Ureter (tissue), 1 donor: ENCODE measurements at places on chromosomes 3 and 15. TPM values are rescaled to one million over a fixed set of nuclear protein-coding genes. Genes with fewer than 3 reads are reported as not detected.

Gene CAV3
- not detected for total RNA-seq

Gene NISCH
- 140 TPM for total RNA-seq

Gene SLC38A3
- 0.34 TPM for total RNA-seq

Gene SLC28A2
- total RNA-seq: not detected

Gene RTP4
- total RNA-seq: 10.6 TPM

Gene IL17RC
- 34.0 TPM for total RNA-seq

Gene CIDEC
- 1.1 TPM for total RNA-seq

- DNase-seq: no peak
These were observed 2.5 kb upstream of the FANCD2 start for GRCh38 chr3:10023587-10024310.

DNA sequence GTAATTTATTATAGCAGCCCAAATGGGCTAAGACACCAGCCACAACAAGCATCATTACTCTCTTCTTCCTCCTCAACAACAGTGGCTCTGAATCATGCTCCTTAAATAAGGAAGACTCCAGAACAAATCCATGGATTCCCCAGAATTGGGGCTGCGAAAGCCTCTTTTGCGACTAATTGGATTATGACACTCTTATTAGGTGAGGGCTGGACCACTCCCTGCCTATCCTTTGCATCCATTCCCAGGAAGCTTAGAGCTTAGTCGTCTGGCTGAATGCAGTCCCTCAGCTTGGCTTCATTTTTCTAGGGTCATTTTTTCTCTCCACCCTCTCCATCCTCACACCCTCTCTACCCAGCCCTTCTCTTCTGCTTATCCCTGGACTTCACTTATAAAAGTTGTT, 227.7 kb downstream of the ZNF621 start:
- no peak for DNase-seq

- no peak for DNase-seq
These were observed 189.8 kb downstream of the NTRK3 start for GRCh38 chr15:88066636-88067330.

- DNase-seq: no peak
These were observed 53.0 kb downstream of the PCSK6 start for GRCh38 chr15:101436526-101436925.

DNA sequence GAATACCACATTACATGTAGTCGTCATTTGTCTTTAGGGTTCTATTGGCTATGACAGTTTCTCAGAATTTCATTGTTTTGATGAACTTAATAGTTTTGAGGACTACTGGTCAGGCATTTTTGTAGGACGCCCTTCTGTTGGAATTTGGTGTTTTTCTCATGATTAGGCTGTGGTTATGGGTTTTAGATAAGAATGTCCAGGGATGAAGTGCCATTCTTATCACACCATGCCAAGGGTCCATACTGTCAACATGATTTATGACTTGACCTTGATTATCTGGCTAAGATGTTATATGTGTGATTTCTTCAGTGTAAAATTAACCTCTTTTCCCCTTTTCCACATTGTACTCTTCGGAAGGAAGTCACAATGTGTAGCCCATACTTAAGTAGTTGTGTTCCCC, 135.3 kb downstream of the DIPK2A start:
- DNase-seq: no peak

DNA sequence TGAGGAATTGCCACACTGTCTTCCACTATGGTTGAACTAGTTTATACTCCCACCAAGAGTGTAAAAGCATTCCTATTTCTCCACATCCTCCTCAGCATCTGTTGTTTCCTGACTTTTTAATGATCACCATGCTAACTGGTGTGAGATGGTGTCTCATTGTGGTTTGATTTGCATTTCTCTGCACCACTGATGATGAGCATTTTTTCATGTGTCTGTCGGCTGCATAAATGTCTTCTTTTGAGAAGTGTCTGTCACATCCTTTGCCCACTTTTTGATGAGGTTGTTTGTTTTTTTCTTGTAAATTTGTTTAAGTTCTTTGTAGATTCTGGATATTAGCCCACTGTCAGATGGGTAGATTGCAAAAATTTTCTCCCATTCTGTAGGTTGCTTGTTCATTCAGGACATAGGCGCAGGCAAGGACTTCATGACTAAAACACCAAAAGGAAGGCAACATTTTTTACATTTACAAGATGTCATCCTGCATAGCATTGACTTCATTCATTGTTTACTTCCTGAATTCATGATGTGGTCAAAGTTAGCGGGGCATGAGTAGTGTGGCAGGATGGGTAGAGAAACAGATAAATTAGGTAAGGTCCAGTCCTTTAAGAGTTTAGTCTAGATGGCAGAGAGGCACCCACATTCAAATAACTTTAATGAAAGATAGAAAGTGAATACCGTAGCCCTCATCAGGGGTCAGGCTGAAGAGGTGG, 45.1 kb upstream of the LPP start:
- DNase-seq: no peak

- no peak for DNase-seq
These were observed 247.5 kb downstream of the NR1D2 start for GRCh38 chr3:24192469-24193056.

GRCh38 chr15:80744415-80744814, 34.8 kb upstream of the CEMIP start:
- no peak for DNase-seq

DNA sequence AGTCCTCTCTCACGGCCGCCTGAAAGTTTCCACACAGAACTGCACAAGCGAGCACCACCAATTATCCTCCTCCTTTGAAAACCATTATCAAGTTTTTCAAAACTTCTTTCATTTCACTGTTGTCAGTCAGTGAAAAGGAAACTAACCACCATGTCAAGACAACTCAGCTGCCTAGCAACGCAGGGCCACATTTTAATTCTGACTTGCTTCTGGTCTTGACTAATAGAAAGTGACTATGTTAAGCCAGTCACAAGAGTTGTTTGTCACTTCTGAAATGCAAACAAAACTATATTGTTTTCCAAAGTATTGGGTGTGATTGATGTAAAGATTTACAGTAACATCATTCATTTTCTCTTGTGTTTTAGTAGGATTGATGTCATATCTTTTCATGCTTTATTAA, 612.8 kb upstream of the AGTR1 start:
- DNase-seq: no peak

- DNase-seq: no peak
These were observed 128.5 kb downstream of the MYRIP start for GRCh38 chr3:39937874-39938273.

DNA sequence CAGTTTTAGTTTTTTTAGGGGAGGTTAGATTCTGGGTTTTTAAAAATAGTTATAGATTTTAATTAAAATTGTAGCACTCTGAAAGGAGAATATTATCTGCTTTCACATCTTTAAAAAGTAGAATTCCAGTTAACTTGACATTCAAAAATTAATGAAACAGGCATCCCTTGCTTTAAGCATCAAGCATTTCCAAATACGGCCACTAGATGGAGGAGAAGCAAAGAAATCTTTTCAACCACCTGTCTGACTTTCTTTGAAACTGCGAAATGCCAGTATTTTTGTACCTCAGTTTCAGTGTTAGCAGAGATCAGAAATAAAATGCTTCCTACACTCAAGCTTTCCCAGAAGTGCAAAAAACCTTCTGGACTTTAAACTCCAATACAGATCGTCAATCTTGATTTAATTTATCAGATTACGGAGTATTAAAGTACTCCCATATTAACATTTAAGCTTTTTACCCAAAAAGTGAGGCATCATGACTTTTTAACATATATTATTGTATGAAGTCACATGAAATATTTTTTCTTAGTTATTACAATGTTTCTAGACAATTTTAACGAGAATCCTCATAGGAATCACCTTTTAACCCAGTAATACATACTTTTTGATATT, 153.3 kb downstream of the P3H2 start:
- no peak for DNase-seq

DNA sequence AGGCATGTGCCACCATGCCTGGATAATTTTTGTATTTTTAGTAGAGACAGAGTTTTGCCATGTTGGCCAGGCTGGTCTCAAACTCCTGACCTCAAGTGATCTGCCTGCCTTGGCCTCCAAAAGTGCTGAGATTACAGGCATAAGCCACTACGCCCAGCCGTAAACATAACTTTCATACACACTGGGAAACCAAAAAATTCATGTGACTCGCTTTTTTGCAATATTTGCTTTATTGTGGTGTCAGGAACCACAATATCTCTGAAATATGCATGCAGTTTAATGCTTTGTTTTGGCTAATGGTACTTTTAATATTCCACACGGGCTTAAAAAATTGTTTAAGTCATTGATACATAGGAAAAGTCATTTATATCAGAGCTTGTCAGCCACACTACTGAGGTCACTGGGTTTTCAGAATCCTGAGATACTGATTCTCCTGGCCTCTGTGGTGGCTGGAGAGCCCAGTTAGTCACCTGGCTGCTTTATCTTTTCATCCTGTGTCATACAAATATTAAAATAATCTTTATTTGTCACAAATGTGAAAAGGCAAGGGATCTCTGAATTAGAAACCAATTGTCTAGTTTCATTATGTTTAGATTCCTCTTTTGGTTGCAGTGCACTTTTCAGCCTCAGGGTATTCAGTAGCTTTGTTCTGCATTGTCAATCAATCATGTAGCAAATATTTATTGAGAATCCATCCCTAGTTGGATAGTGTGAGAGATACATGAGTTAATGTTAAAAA, 10.0 kb downstream of the TMEM62 start:
- no peak for DNase-seq

DNA sequence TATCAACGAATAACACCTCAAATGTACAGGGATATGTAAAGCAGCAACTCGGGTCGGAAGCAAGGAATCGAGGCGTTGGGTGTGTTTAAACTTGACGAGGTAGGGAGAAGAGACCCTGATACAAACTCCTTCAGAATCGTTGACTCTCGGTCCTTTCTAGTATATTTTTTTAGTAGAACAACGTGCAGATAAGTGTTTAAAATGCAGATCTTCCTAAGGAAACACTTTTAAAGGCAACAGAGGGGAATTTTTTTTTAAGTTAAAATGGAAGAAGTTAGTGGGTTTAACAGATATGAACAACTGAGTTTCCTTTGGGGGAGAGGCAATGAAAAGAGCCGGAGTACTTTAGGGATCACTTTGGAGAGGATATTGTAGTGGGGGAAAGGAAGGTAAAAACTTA, 1.1 kb upstream of the KPNA4 start:
- DNase-seq: no peak

DNA sequence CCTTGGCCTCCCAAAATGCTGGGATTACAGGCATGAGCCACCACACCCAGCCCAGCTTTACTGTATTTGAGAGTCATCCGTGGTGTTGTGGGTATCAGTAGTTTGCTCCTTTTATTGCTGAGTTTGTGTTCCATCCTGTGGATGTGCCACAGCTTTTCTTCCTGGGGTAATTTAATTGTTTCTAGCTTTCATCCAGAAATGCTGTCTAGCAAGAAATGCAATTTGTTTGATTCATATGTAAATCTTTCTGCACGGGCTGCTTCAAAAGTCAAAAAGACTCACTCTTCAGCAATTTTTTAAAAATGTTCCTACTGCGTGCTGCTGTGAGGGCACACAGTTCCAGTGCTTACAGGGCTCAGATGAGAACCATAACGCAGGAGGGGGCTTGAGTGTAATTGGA, 47.1 kb downstream of the CORO2B start:
- DNase-seq: no peak
